ENCODE measurements at places on chromosomes 2 and 18.

- DNase-seq: no peak
These were observed 182.8 kb upstream of the CRIM1 start for GRCh38 chr2:36172824-36173223.

DNA sequence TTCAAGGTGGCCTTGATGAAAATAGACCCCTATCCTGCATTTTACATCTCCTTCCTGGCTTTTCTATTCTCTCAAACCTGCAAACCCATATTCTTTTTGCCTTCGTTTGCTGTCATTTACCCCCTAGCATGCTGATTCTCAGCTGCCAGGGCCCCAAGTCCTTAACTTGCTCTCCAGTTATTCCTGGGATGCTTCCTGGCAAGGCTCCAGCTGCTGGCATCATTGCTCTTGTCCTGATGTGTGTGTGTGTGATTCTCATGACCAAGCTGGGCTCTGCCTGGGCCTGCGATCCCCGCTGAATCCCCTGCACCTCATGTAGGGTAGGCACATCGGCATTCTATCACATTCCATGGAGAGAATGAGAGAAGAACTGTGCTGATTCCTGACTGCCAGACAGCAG, 11.9 kb downstream of the NPAS2 start:
- no peak for DNase-seq

GRCh38 chr2:58428096-58429013, 187.2 kb upstream of the FANCL start:
- DNase-seq: no peak

DNA sequence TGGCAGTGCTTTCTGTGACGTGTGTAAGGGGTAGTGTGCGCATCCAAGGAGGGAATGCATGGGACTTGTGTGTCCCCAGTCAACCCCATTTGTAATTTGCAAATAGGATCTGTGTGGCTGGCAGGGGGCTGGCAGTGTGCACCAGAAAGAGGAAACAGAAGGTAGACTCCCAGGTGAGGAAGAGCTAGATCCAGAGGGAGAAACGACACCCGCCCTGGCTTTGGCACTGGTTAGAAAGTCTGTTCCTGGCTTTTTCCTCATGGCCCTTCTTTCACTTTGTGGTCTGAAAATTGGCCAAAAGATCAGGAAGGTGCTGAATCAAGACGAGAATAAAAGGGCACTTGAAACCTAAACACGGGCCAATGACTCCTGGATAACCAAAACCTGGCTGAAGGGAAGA, 33.3 kb downstream of the PRKCE start:
- DNase-seq: no peak

DNA sequence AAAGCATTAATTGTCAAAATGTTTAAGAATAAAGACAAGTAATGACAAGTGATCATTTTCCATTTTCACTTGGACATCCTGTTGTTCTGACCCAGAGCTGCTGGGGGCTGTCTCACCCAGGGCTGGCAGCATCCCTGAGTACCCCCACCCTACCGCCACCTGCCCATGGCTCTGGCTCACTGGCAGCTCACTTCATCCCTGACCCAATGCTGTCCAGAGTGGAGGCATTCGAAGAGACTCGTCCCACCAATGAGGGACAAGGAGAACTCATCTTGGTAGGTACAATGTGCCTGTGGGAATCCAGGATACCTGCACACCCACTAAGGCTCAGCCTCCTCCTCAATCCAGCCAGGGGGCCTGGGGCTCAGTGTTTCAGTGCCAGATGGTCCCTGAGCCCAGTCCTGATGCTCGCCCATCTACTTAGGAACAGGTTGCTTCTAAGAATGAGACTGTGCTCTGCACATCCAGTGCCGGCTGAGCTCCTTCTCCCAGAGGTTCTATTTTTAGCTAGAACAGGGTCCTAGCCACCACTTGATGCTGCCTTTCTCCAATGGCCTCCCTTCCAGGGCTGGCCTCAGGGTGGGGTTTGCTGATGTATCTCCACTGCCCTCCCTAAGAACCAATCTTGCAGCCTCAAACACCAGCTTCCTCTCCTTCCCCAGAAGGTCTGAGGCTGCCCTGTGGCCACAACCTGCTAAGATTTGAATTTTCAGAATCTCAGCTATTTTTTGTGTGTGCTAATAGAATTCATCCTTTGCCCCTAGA, 53.7 kb downstream of the ADD2 start:
- no peak for DNase-seq

GRCh38 chr2:86045541-86045940, 60.1 kb downstream of the POLR1A start:
- DNase-seq: no peak

DNA sequence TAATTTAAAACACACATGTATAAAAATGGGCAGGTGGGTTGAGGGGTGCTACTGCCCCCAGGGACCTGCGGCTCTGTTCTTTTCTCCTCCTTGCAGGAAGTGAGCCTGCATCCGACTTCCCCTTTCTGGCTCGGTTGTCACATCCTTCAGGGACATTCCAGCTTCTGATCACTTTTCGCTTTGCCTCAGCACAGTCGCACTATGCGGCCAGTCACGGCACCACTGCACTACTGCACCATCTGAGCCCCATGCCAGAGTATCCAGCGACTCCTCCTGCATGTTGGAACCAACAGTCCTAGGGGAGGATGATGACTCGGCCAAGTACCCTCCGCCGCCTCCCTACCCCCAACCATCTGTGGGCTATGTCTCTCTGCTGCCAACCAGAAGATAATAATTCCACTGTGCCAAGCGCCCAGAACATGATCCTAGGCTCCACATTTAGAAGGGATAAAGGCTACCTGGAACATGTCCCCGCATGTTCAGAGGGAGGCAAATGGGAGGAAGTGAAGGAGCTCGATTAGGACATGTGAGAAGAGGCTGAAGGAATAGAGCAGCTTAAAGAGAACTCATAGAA, 17.6 kb downstream of the CDC42EP3 start:
- DNase-seq: no peak

GRCh38 chr2:112880091-112880531, 30.9 kb upstream of the IL37 start:
- peak; percentile 47 for DNase-seq

- DNase-seq: no peak
These were observed 34.3 kb downstream of the MSH2 start for GRCh38 chr2:47437287-47437686.

DNA sequence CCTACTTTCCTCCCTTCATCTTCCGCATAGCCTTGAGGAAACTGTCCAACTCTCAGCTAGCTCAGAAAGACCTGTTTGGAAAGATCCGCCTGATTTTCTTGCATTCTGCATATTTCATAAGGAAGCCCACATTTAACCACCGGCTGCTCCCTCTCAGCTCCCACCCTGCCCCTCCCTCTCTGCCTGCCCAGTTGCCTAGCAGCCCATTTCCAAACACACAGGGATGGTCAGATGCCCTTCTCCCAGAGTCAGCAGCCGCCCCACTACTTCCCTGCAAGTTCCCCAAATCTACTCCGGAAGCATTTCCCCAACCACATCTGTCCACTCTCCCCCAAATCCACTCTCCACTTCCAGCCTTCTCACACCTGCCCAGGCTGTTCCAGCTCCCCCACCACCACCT, 96.0 kb downstream of the TNS1 start:
- DNase-seq: no peak

DNA sequence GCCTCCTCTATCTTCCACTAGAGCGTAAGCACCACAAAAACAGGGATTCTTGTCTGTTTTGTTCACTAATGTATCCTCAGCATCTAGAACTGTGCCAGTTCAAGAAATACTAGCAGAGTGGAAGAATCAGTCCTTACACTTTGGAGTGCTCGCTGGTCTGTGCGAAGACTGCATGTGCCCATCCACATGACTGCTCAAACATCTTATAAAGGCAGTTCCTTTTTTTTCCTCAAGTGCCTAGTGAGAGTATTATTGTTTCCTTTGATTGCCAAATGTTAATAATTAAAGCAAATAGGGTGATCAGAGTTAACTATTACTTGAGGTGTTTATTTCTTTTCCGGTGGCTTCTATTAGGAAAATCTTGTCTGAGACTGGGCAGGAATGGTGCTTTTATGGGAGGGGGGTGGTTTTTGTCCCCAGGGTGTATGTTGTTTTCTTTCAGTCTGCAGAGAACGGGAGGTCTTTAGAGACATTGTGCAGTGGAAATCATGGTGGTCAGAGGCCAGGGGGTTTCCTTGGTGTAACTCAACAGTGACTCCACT, 45.6 kb upstream of the ITGB6 start:
- DNase-seq: no peak

- no peak for DNase-seq
These were observed 8.5 kb downstream of the TPO start for GRCh38 chr2:1421731-1422130.

- peak; percentile 51 for DNase-seq
These were observed 26.5 kb upstream of the C2orf74 start for GRCh38 chr2:61135510-61135909.

DNA sequence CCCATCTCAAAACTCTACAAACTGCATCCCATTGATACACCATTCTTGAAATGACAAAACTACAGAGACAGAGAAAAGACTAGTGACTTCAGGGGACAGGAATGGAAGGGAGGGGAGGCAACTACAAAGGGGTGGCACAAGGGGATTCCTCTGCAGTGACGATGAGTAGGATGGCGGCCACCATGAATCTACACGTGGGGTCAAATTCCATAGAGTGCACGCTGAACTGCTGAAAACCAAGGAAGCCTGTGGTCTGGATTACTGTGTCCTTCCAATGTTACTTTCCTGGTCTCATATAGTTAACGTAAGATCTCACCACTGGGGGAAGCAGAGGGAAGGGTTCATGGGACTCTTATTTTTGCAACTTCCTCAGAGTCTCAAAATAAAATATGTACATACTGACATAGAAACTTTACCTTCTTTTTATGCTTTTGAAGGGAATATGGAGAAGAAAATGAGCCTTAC, 23.6 kb downstream of the COX7A2L start:
- no peak for DNase-seq

DNA sequence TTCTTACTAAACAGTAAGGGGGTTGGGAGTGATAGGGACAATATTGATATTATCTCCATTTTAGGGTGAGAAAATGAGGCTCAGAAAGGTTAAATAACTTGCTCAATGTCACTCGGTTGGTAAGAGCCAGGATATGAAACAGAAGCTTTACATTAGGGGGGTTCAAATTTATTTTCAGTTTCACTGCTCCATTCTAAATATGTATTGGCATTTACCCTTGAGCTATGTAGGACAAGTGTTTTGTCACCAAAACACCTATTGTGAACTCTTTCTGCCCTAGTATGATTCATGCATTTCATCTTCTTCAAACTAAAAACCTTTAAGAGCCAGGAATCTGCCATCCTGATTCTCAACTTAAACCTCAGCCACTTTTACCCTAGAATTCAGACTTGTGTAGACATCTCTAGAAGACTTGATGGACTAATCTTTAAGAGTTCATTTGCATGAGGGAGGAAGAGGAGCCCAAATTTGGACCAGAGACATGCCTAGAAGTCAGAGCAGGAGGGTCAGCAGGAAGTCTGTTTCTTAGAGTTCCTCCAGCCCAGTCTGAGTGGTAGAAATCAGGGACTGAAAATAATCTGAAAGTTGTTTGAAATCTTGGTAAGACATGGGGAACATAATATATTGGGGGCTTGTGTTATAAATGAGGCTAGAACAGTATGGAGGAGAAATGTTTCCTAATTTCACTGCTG, 129.4 kb upstream of the ATP5MC3 start:
- DNase-seq: no peak

- no peak for DNase-seq
These were observed 46.4 kb downstream of the ACKR3 start for GRCh38 chr2:236616031-236616430.

- no peak for DNase-seq
These were observed 11.4 kb upstream of the GAREM1 start for GRCh38 chr18:32482117-32482516.

DNA sequence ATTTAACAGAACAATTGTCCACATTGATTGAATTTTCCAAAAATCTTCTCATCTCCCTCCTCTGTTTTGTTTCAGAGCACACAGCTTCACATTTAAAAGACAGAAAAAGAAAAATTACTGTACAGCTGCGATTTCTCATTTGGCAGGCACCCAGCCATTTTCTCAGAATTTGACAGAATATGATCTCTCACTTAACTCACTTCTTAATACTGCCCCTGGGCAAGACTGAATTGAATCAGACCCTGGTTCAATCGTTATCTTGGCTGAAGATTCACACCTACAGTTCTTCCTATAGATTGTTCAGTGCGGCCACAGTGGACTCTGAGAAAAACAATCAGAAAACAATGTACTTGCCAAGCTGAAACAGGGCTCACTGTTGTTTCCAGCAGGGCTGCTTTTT, 90.2 kb upstream of the LHCGR start:
- DNase-seq: no peak
